ENCODE measurements at places on chromosomes 4 and X.

GRCh38 chr4:138392751-138393308 lies 150.7 kb upstream of the SLC7A11 start:
- no peak for DNase-seq

DNA sequence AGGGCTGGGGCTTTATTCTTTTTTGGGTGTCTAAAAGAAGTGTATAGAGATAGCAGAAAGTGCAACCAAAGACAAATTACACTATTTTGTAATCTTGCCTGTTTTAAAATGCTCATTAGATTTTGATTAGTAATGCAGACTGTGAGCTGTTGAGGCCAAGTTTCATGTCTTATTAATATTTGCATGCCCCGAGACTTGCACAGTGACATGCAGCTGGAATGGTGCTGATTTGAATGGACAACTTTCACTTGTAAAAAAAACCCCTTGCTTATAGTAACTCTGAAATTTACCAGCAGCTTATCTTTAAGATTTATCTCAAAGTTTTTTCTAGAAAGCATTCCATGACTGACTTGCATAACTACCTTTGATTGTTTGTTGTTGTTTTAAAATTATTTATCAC lies 835.1 kb upstream of the IGFBP7 start:
- no peak for DNase-seq

- no peak for DNase-seq
Measured at GRCh38 chr4:80188801-80189458, 8.4 kb upstream of the PRDM8 start.

GRCh38 chr4:7157666-7158065 lies 34.7 kb upstream of the SORCS2 start:
- no peak for DNase-seq

GRCh38 chrX:19972984-19973383 lies 17.9 kb downstream of the BCLAF3 start:
- no peak for DNase-seq

DNA sequence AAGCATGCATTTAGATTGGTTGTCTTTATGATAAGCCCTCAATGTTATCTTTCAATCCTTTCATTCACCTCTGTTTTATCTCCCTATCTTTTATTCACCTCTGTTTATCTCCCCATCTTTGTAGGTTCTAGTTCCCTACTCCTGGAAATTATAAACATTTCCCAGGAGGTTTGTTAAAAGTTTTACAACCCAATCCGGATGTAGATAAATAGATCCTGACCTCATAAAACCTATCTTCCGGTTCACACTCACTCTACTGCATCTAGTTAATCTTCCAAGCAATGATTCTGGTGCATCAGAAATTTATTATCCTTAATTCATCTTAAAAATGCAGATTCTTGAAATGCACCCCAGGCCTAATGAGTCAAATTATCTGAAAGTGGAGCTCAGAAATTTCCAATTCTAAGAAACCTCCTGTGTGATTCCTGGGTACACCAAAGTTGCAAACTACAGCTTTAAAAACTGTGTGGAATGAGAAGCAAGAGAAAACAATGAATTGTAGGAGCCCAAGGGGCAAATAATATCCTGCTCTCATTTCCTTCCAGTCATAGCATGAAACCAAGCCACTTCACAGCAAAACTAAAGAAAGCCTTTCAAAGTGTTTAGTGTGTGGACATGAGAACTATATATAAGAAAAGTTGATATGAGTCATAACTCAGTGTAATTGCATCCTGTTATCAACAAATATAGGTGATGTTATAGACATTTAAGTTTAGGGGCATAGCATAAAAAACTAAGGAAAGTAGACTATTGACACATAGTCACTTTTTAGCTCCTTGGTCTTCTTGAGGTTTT lies 51.1 kb upstream of the UGT8 start:
- DNase-seq = no peak
